ENCODE measurements at places on chromosomes 5 and 9. TPM values are rescaled to one million over a fixed set of nuclear protein-coding genes. Genes with fewer than 3 reads are reported as not detected.

The DMGDH gene
- total RNA-seq, result 0.54 TPM

DNA sequence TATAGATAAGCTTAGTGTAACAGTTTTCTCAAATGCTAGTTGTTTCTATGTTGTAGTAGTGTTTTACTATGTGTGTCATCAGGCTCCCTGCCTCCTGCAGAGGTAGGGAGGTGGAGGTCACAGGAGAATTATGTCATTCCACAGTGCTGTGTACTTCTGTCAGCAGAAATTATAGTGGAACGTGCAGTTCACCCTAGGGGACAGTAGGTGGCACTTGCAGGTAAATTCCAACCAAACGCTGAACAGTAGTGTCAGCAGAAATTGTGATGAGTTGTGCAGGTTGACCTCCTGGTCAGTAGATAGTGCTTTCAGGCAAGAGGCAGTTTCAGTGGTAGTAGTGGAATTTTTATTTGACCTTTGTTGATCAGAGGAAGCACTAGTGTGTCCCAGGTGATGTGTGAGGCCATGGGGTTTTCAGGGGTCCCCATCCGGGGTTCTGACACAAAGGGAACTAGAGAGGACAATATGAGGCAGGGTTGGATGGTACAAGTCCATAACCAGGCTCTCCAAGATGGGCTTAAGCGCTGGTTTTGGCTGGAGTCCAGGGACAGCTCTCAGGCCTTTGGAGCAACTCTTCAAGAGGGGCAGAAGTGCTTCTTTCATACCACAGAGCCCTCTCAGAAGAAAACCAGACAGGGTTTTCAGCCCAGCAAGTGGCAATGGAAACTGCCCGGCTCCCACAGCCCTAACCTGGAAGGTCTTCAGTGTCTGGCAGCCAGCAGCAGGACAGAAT lies 402.9 kb downstream of the CYLC2 start:
- DNase-seq, result peak; percentile 10

- no peak for DNase-seq
Measured at GRCh38 chr5:163885117-163885516, 379.7 kb downstream of the MAT2B start.

The SMIM33 gene
- total RNA-seq, result not detected

DNA sequence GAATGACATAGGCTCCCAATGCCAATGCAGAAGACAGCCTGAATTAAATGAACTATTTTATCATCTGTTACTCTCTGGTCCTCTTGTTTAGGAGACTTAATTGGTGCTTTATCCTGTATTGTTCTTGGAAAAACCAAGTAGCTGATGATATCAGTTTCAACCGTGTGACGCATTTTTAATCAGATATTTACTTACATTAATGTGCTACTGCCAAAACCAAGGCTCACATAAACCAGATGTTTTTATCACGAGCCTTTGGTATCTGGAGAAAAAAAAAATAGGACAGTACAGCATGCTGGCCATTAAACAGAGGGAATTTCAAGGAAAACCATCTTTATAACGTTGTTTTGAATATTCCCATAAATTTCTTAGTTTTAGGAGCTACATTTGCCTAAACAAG lies 90.1 kb downstream of the ICE1 start:
- no peak for DNase-seq

DNA sequence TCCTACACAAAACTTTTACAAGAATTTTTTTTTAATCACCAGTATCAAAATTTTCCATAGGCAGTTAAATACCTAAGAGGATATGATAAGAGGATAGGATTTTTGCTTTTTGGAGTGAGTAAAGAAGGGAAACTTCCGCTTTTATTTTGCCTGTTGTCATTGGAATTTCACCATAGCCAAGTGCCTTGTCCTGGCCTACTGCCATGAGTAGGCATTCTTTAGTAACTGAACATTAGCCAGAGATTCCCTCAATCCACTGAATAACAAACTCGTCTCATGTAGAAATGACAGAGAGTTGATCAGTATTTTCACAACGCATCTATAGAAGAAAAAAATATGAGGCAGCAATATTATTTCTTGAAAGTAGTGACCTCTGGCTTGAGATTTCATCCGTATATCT lies 289.6 kb upstream of the ADAMTSL1 start:
- DNase-seq, result no peak

- no peak for DNase-seq
Measured at GRCh38 chr5:142474431-142475094, 149.7 kb upstream of the SPRY4 start.

The EQTN gene
- total RNA-seq, result not detected

GRCh38 chr9:3012842-3013241 lies 168.9 kb upstream of the PUM3 start:
- DNase-seq, result no peak

DNA sequence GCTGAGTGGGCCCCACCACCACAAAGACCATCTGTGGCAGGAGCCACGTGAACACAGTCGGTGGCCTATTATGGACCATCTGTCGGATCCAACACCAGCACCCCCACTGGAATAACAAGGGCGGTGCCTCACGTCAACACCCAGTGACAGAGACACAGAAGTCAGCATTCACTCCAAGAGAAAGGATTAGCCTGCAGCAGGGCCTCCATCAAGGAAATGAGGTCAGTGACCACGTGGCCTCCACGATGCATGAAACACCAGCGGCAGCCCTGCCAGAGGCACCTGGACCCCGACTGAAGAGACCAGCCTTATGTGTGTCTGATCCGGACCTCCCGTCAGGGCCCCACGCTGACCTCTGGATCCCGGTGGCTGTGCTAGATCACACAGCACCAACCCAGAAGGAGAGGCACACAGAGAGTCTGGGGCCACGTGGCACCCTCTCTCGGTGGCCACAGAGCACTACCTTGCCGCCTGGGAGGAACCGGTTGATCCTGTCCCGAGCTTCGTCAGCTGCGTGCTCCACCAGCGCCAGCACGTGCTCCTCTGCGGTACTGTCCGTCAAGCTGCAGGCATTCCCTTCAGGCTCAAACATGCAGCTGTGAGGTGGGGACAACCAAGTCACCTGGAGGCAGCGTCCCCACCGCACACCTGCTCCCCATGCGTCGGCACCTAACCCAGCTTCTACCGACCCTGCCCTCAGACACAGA lies 9.0 kb downstream of the BRD9 start:
- DNase-seq, result no peak

- DNase-seq, result no peak
Measured at GRCh38 chr5:54590824-54591223, 73.3 kb downstream of the SNX18 start.

GRCh38 chr5:1500411-1501091 lies 23.2 kb downstream of the LPCAT1 start:
- no peak for DNase-seq

The SLC1A1 gene
- 0.05 TPM for total RNA-seq

DNA sequence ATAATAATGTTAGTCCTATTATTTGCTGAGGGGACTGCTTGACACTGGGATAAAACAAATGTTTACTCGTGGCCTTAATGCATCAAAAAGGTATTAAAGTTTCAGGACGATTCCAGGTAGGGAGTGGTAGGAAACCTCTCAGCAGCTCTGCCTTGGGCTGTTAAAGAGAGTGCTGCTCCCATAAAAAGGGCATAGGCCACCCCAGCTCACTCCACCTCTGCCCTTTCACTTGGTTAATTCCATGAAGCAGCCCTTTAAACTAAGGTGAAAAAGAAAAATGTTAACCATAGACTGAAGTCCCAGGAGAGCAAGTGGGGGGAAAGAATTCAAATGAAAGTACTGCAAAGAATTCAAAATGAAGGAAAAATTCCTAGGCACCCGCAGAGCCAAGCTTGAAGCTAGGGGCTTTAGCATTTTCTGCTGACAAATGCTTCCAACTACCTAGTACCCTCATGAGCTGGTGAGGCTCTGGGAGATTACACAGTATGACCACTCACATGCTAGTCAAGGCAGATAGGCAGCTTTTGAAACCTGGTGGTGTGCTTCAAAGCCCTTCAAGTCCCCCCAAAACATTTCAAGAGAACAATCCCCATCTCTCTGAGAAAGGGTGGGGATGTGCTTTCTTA lies 8.5 kb downstream of the KLF9 start:
- no peak for DNase-seq

- no peak for DNase-seq
Measured at GRCh38 chr5:15014809-15015208, 143.2 kb upstream of the ANKH start.

GRCh38 chr5:14730466-14730865 lies 65.9 kb downstream of the OTULIN start:
- DNase-seq, result no peak

GRCh38 chr9:82153032-82153431 lies 164.5 kb downstream of the SPATA31D1 start:
- no peak for DNase-seq

DNA sequence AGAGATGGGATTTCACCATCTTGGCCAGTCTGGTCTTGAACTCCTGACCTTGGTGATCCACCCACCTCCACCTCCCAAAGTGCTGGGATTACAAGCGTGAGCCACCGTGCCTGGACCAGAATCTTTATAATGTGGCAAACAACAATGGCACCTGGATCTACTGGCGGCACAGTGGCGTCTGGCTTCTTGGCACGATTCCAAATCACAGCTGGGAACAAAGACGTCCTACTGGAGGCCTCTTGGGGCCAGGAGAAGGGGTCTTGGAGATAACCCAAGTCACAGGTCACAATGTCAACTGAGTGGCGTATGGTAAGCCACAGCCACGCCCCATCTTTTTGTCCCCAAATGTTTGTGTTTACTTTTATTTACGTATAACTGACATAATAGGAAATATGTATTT lies 77.8 kb upstream of the RAPGEF1 start:
- no peak for DNase-seq

DNA sequence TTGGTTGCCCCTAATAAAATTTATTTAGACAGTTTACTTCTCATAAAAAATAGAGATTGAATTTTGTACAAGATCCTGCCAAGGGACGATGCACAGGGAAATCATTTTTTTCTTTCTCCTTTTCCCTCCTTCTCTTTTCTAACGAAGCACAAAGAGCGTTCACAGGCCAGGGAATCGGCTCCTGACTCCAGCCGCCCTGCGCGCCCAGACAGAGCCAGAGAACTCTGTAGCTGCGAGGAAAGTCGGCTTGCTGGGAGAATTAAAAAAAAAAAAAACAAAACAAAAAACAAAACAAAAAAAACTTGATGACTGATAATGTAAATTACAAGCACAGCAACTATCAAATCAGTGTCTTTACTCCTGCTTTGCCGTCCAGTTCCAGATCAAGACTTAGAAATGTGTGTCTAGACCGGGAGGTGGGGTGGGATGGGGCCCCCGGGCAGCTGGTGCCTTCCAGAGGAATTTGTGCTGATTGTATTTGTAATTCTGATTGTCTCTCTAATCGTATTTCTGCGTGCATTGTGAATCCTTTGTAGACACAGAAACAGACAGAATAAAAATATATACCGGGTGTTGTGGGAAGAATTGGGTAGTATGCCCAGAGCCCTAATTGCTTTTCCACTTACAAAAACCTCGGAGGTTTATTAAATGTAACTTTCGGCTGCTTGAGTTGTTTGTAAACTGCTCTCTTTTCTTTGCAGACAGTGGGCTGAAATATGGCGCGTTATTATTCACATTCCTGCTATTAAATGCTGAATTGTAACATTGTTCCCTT lies 3.6 kb upstream of the OTP start:
- no peak for DNase-seq

The WWC1 gene
- 29.4 TPM for total RNA-seq

- no peak for DNase-seq
Measured at GRCh38 chr5:18023986-18024385, 389.7 kb downstream of the TAF11L14 start.

DNA sequence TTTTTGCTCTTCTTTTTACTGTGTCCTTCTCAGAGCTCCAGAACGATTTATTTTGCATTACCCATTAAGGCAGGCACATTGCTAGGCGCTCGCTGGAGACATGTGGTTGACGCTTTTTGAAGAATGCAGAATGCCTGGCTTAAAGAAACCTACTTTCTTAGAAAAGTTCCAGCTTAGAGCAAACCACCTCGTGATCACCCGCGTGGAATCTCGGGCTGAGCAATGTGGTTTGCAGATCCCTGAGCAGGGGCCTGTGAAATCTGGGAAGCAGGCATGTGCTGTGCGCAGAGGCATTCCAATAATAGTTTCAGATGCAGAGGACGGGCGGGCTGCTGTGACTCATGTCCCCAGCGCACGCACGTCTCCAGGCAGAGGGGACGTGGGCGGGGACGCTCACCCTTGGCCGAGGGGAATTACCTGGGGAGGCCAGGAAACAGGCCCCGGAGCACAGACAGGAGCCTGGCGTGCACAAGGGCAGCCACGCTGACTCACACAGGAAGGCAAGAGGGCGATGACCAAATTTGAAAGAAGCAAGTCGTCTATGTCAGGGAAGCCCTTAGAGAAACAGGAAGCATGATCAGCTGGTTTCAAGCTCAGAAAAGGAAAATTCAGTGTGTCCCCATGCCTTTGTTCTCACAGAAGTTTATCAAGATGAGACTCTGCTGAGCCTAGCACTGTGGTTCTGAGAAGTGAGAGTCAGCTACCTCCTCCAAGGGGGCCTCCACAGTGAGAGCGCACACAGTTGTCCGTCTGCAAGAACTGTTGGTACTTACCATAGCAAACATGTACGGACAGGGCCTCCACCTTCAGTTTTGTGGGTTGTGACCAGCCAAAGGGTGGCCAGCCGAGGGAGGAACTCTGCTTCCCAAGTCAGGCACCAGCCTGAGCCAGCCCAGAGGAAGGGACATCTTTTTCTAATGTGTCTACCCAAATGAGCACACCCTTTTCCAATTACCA lies 218.6 kb downstream of the PIK3R1 start:
- DNase-seq, result peak; percentile 22

The GLRA1 gene
- total RNA-seq, result not detected

GRCh38 chr9:83491995-83492394 lies 46.2 kb downstream of the FRMD3 start:
- no peak for DNase-seq

GRCh38 chr5:160500786-160501779 lies 79.4 kb downstream of the PTTG1 start:
- no peak for DNase-seq

DNA sequence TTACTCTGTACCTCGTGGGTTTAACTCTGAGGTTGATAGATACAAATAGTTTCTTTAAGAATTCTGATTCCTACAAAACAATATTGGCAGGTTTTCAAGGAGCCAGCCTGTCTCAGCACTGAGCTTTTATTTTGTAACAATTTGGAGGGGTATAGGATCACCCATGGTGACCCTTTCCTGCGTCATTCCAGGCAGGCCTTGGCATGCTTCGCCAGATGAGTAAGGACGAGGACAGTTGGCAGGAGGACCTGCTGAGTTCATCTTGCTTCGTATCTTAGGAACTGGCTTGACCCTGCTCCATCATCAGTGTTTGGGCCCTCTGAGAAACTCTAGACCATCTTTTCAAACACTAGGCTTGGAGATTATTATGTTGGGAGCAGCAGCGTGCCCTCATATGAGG lies 17.9 kb downstream of the ZNF462 start:
- DNase-seq, result no peak

All from Panc1 (cell line).